ENCODE measurements at places on chromosomes 16 and 17. TPM values are rescaled to one million over a fixed set of nuclear protein-coding genes. Genes with fewer than 3 reads are reported as not detected.

- no peaks in the 10 kb centered on the region for H3K36me3 ChIP-seq
- no peaks in the 10 kb centered on the region for H3K4me1 ChIP-seq
- no peak for DNase-seq
- H3K4me3 ChIP-seq = no peak overlapping the region
- H3K27ac ChIP-seq = no peak overlapping the region
Observed at GRCh38 chr17:71881041-71881440, 239.8 kb upstream of the SOX9 start.

DNA sequence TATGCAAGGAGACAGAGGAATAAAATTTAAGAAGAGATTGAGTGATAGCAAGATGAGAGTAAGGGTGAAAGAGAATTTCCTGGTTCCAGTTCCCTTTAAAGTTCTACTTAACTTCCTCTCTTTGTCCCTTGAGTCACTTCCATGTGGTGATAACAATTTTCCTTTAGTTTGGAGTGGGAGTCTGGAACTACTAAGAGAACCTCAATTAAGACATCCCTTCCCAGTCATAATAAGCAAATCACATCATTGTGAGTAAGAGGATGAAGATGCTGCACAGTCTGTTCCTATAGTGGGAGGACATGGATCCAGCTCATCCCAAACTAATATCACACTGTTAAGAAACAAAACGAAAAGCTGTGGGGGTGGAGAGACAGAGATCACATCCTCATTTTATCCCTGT lies 24.4 kb downstream of the TBX21 start:
- H3K4me3 ChIP-seq = no peak overlapping the region
- peaks cover 53% of the 10 kb centered on the region for H3K27me3 ChIP-seq
- H3K36me3 ChIP-seq = no peaks in the 10 kb centered on the region
- H3K27ac ChIP-seq = no peak overlapping the region
- DNase-seq = no peak

DNA sequence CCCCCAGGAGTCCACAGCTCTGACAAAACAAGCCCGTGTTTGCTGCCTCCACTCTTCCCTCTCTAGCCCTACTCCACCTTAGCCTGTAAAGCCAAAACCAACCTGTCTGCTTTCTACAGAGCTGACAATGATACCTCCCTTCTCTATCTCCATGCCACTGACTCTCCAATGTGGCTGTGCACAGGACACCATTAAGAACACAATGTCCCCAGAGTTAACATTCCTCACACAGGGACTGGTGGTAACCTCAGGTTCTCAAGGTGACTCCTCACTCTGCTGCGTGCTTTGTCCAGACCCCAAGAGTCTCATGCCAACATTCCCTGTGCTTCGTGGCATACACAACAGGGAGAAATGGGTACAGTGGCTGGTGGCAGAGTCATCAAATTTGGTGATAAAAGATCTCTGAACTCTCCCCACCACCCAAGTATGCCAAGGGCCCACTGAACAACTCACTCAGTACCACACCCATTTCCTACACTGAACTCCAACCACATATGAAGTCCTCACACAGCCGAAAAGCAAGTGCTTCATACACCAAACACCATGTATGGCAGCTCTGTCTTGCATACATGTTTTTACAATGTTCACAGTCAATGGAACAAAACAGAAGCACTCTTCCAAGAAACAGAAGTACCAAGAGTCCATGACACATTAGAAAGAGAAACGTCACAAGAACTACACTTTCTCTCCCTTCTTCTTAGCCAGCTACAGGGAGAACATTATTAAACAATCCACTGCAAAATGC lies 21.1 kb downstream of the CSNK2A2 start:
- no peak overlapping the region for H3K27ac ChIP-seq
- H3K27me3 ChIP-seq = no peaks in the 10 kb centered on the region
- no peak overlapping the region for H3K4me3 ChIP-seq
- peaks cover 44% of the 10 kb centered on the region for H3K36me3 ChIP-seq
- no peaks in the 10 kb centered on the region for H3K4me1 ChIP-seq

GRCh38 chr16:73356401-73357079 lies 308.6 kb upstream of the ZFHX3 start:
- H3K27ac ChIP-seq = no peak overlapping the region
- H3K36me3 ChIP-seq = no peaks in the 10 kb centered on the region
- H3K4me1 ChIP-seq = peaks cover 4% of the 10 kb centered on the region
- no peak overlapping the region for H3K4me3 ChIP-seq

DNA sequence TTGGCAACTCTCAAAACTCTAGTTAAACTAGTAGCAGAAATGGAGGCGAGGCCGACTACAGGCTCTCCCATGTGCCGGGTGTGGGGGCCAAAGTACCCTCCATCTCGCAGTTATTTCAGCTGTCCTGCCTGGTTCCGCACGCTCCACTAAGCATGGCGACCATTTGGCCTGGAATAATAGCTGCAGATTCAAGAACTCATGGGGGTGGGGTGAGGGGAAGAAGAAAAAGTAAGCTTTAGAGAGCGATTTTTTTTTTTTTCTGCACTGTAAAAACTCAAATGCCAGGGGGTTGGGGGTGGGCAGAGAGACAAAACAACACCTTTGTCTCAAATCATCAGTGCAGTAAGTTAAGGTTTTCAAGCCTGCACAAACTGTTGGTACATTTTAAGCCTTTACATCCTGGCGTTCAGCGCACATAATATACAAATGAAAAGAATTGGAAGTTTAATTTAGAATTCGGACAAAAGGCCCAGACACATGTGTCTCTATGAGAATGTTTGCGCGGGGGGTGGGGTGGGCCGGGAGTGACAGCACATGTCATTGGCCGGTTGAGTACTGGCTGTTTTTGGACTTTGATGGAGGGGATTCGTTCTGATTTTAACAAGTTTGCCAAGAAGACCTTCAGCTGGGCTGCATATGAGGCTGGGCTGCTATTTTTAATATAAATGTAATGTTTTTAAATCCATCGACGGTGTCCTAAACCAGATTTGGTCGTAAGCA lies 694.7 kb upstream of the SALL1 start:
- no peak for DNase-seq
- no peak overlapping the region for H3K4me3 ChIP-seq
- no peaks in the 10 kb centered on the region for H3K27me3 ChIP-seq
- no peak overlapping the region for H3K27ac ChIP-seq
- H3K4me1 ChIP-seq = no peaks in the 10 kb centered on the region

GRCh38 chr16:48112600-48112999 lies 43.2 kb downstream of the ABCC12 start:
- no peaks in the 10 kb centered on the region for H3K4me1 ChIP-seq
- H3K27me3 ChIP-seq = peaks cover 55% of the 10 kb centered on the region
- no peak overlapping the region for H3K27ac ChIP-seq
- DNase-seq = no peak

- no peaks in the 10 kb centered on the region for H3K36me3 ChIP-seq
- peaks cover 3% of the 10 kb centered on the region for H3K27me3 ChIP-seq
- no peak for DNase-seq
- H3K4me3 ChIP-seq = no peak overlapping the region
- no peak overlapping the region for H3K27ac ChIP-seq
Observed at GRCh38 chr17:33204156-33204555, 88.9 kb downstream of the ASIC2 start.

DNA sequence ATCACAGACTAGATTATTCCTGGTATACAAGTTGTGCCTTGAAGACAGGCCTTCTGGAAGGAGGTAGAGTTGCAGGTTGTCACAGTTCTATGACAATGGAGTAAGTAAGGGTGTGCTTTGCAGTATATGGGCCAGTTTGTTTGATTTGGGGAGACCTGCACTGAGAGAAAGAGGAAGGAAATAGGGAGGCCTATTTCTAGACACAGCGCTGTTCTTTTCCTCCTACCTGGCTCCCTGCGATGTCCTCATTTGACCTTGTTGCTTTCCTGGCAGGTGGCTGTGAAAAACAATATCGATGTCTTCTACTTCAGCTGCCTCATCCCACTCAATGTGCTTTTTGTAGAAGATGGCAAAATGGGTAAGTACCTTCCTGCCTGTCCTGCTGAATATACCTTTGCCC lies 22.5 kb upstream of the RASL10B start:
- H3K27me3 ChIP-seq = no peaks in the 10 kb centered on the region
- H3K4me1 ChIP-seq = peaks cover 16% of the 10 kb centered on the region
- no peak overlapping the region for H3K4me3 ChIP-seq
- peaks cover 12% of the 10 kb centered on the region for H3K36me3 ChIP-seq
- no peak overlapping the region for H3K27ac ChIP-seq

- no peaks in the 10 kb centered on the region for H3K27me3 ChIP-seq
- H3K4me3 ChIP-seq = no peak overlapping the region
- DNase-seq = no peak
- no peaks in the 10 kb centered on the region for H3K4me1 ChIP-seq
- no peak overlapping the region for H3K27ac ChIP-seq
- H3K36me3 ChIP-seq = peaks cover 14% of the 10 kb centered on the region
Observed at GRCh38 chr17:29628644-29629043, 5.9 kb upstream of the CORO6 start.

- H3K36me3 ChIP-seq = peaks cover 17% of the 10 kb centered on the region
- no peaks in the 10 kb centered on the region for H3K27me3 ChIP-seq
- H3K4me3 ChIP-seq = no peak overlapping the region
- peaks cover 8% of the 10 kb centered on the region for H3K4me1 ChIP-seq
- no peak for DNase-seq
- no peak overlapping the region for H3K27ac ChIP-seq
Observed at GRCh38 chr17:32503251-32504165, 16.7 kb downstream of the CDK5R1 start.

The AATK gene
- total RNA-seq = 15.2 TPM

The SPDYE4 gene
- not detected for total RNA-seq

The CNGB1 gene
- 0.27 TPM for total RNA-seq

The CLEC16A gene
- 43.3 TPM for total RNA-seq

The RASL10B gene
- 20.5 TPM for total RNA-seq

The ELMO3 gene
- 9.7 TPM for total RNA-seq

The ZPBP2 gene
- total RNA-seq = not detected
